Stimulated activated CD4-positive, alpha-beta T cell treated with anti-CD3 and anti-CD28 coated beads, TNF-alpha, amount 100 ng/mL, for 4 hours (primary cell): ENCODE measurements at places on chromosomes 11 and 22.

GRCh38 chr11:9473408-9473807 lies 12.6 kb downstream of the ZNF143 start:
- no peak for DNase-seq

DNA sequence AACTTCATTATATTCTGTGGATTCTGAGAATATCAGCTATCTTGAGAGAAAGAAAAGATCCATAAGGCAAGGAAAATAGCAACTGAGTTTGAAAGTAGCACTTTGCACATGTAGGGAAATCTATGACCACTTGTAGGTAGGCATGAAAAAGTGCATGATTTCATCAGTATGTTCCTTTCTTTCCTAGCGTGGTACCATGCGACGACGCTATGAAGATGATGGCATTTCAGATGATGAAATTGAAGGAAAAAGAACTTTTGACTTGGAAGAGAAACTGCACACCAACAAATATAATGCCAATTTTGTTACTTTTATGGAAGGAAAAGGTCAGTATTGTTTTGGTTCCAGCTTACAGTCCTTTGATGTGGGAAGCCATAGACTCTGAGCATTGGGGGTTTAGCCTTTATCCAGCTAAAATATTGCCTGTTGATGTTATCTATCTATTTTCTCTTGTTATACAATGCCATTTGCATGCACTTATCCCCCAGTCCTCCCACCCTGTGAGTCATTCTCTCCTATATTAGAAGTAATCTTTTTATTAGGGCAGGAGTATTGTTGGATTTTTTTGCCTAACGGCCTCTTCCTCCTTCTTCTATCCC lies 60.9 kb downstream of the KDM2A start:
- DNase-seq, result no peak

DNA sequence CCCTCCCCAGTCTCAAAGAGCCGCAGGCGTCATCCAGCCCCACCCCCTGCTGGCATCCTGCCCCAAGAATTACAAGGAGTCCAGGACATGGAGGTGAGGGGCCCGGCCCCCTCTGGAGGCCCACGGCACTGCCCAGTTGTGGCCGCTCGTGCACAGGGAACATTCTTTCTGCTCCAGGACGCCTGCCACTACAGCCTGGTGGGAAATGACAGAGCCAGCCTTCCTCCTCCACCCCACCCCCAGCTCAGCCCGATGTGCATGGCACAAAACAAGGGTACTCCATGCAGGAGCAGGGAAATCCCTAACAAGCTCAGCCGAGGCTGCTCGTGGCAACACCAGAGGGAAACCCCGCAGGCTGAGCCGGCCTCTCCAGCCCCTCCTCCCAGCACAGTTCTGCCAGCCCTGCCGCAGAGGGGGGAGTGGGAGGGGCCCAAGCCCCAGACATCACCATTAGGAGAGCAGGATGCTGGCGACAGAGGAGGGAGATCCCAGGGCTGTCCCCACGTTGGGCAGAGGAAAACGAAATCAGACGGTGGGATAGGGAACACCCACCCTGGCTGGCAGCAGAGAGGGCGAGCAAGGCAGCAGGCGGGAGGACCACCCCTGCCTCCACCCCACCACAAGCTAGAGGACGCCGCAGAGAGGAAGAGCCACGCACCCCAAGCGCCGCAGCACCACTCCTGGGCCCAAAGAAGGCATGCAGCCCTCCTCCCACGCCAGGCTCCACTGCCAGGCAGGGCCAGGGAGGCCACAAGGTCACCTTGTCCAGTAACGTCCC lies 10.0 kb downstream of the IGSF9B start:
- DNase-seq, result no peak

GRCh38 chr11:1333860-1334259 lies 24.4 kb upstream of the TOLLIP start:
- no peak for DNase-seq

DNA sequence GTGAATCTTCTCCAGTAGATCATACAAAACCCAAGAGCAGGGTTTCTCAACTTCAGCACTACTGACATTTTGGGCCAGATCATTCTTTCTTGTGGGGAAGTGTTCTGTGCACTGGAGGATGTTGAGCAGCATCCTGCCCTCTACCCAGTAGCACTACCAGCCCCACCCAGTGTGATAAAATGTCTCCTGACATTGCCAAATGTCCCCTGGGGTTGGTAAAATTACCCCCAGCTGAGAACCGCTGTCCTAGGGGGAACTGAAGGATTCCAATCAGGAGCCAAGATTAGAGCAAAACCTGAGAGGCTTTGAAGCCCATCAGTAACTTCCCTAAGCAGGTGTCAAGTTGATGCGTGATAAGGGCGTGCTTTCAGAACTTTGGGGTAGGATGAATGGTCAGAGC lies 61.4 kb upstream of the YWHAH start:
- DNase-seq, result no peak

DNA sequence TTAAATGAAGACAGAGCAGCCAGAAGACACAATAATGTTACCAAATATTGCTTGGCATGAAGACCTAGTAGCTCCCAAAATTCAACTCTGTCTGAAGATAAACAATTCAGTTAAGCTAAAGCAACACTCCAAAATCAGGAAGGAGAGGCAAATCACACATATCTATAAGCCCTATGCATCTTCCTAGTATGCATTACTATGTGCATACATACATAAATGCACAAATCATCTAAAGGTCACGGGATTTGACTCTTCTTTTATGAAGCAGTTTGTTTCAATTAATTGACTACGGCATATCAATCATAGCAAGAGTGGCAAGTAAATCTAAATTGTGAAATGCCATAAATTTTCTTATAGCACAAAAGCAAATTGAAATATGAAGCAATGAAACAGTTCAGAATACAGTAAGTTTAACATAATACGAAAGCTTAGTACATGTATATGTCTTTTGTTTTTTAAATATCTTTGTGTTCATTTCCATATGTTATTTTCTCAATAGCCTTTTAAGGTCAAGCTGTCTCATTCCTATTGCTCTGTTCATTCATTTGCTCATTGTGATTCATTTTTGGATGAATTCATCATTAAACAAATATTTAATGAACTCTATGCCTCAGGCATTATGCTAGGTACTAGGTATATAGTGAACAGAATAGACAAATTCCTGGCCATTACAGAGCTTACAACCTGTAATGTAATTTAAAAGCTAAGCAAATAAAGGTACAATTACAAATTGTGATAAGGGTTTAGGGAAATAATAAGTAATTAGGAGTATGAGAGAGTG lies 540.5 kb downstream of the DLG2 start:
- no peak for DNase-seq

DNA sequence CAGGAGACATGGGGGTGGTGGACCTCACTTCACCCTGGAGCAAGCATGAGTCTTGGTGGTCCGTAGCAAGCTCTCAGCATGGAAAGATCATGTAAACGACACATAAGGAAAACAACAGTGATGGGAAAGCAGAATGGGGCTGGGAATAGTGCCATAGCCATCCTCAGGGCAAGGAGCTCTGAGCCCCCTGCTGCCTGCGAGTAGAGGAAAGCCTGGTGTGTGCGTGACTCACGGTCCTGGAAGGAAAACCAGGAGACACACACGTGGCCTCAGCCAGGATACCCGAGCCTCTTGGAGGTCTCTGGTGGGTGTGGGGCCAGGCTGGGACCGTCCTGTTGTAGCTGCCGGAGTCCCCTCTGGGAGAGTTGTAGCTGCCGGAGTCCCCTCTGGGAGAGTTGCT lies 12.4 kb downstream of the SHANK3 start:
- no peak for DNase-seq

DNA sequence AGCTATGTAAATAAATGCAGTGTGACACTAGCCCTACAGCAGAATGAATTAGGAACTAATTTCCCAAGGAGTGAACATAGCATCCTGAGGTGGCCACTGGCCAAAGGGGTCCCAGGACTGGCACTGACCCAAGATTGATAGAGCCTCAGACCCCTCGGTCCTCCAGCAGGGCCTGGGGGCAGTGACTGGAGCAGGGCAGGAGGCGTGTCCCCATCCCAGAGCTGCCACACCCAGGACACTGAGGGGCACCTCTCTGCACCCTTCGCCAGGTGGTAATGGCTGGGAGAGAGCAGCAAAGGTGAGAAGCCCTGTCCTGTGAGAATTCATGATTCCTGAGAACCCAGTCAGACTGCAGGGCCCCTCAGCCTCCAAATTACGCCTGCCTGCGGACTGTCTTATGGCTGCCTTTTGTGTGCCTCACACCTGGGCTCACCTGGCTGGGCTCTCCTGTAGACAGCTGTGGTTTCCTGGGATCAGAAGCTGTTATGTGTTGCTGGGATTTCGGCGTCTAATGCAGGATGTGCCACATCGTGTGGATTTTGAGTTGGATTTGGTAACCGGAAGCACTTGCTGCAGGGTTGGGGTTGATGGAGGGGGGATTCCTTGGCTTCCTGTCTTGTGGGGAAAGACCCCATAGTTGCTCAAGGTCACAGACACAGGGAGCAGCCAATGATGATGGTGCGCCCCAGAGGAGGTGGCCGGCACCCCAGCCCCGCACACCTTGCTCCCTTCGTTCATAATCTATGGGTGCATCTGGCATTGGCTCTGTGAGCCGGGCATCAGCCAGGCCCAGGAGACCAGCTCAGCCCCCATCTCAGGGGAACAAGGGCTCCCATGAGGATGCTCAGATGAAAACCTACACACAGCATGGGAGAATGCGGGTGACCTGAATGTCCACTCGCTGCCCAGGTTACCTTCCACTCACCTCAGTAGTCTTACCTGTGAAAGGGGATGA lies 582.9 kb downstream of the BRD1 start:
- DNase-seq, result no peak

- DNase-seq, result no peak
Observed at GRCh38 chr11:37788141-37788877, 1190.3 kb upstream of the RAG2 start.

GRCh38 chr11:31768749-31769640 lies 42.1 kb downstream of the PAX6 start:
- DNase-seq, result no peak

GRCh38 chr11:128476729-128477128 lies 110.6 kb downstream of the ETS1 start:
- no peak for DNase-seq

DNA sequence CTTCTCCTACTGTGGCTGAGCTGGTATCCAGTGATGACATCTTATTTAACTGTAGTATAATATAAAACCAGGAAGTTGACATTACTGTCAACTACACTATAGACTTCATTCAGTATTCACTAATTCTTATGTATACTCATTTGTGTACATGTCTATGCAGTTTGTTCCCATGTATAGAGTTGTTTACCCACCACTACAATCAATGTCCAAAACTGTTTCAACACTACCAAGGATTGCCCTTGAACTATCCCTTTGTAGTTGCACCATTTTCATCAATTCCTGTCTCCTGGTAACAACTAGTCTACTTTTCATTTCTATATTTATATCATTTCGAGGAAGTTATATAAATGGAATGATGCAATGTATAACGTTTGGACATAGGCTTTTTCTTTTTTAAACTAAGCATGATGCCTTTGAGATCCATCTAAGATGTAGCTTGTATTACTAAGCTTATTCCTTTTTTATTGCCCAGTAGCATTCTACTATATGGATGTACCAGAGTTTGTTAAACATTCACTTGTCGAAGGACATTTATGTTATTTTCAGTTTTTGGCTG lies 39.2 kb downstream of the TMEM135 start:
- DNase-seq, result no peak

DNA sequence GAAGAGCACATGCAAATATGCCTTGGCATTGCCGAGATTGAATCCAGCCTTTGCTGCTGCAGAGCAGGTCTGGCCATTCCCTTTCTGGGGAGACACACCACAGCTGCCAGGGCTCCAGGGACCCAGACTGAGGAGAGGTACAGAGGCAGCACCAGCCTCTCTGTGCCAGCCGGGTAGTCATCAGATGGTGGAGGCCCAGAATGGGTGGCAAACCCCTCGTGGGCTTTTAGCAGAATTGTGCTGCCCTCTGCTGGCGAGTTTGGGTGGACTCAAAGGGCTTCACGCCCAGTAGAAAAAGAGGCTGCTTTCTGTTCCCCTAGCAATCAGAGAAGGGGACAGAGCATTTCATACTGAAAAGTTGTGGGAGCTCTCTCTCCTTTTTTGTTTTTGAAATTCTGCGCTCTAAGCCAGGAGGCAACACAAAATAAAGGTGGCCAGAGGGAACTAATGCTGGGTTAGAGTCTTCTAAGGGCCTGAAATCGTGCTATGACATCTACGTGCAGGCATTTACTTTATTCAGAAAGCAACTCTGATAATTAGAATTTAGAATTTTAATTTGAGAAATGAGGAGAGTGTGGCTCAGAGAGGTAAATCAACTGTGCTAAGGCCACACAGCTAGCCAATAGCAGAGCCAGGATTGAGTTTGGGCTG lies 158.8 kb upstream of the NAV2 start:
- peak; percentile 23 for DNase-seq

DNA sequence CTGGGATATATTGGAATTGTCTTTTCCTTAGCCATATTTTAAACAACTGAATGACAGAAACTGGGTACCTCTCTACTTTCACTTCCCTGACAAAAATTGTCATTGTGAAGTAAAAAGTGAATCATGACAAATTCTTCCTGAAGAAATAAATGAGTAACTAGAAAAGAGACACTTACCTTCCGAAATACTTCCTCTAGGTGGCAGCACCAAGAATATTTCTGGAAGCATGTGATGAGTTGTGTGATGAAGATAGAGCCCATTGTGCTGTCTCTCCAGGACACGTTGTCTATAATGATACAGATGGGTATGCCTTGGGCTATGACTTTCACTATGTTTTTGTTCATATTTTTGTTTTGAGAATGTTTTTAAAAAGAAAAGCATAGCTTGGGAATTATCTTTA lies 21.5 kb downstream of the CASP4 start:
- DNase-seq, result no peak
